ENCODE measurements at places on chromosomes 13 and 19.
A peak's percentile ranks its signal among the peaks of the same experiment; 100 is the strongest.

GRCh38 chr13:46164661-46165060 is 17.3 kb downstream of the LCP1 start:
- no peak for DNase-seq

DNA sequence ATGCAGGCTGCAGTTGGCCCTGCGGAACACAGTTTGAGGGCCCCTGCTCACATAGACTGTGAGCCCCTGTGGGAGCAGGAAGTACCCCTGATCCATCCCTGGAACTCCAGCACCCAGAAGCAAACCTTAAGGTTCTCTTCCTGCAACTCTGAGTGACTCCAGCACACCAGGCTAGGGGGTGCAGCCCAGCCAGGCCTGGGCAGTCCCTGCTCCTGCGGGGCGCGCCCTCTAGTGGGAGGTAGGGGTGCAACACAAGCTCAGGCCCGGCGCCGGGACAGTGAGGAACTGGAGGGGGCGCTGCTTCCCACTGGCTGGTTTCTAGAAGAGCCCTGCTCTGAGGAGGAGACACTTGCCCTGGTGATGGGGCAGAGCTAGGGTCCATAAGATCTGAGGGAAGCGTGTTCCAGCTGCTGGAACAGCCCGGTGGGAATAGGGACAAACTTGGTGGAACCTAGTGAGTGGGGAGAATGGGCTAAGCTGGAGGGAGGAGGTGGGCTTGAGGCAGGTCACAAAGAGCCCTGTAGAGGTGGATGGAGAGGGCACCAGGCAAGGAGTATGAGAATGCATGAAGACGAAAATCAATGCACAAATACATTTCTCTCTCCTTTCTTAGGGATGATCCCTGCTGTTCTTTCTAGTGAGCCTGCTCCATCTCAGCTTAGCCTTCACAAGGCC is 5.0 kb downstream of the ZSCAN5A start:
- peak; percentile 6 for DNase-seq

DNA sequence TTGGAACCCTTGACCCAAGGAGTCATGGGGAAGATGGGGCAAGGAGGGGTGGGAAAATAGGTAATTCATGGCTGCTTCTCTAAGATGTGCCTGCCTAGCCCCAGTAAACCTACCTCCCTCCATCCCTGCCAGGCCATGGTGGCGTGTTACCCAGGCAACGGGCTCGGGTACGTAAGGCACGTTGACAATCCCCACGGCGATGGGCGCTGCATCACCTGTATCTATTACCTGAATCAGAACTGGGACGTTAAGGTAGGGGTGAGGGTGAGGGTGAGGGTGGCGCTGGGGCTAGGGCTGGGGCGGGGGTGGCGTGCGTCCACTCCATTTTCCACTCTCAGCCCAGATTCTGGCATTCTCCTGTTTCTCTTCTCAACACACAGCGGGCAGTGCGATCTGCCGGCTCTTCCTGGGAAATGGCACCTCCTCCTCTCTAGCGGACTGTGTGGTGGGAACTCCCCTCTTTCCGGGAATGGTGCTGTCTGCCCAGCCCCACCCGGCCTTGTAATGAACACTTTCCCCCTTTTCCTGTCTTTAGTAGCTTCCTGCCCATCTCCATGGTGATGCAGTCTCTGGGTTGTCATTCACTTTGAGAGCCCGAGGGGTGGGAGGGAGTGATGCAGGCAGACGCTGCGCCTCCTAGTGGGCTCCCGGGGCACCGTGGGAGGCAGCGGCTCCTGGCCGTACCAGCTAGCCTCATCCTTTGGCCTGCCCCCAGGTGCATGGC is 7.6 kb downstream of the EGLN2 start:
- peak; percentile 67 for DNase-seq

GRCh38 chr19:48965806-48966540 is 864 bp downstream of the FTL start:
- DNase-seq: peak; percentile 74

GRCh38 chr13:31772231-31772630 is 32.9 kb downstream of the RXFP2 start:
- DNase-seq: no peak

GRCh38 chr19:45057444-45057843 is 18.6 kb downstream of the CLASRP start:
- DNase-seq: no peak
